Anterior cingulate cortex (tissue), 58 donors: ENCODE measurements at places on chromosomes 2 and 18.

GRCh38 chr2:25409468-25409867 is 67.7 kb upstream of the DNMT3A start:
- DNase-seq = no peak

DNA sequence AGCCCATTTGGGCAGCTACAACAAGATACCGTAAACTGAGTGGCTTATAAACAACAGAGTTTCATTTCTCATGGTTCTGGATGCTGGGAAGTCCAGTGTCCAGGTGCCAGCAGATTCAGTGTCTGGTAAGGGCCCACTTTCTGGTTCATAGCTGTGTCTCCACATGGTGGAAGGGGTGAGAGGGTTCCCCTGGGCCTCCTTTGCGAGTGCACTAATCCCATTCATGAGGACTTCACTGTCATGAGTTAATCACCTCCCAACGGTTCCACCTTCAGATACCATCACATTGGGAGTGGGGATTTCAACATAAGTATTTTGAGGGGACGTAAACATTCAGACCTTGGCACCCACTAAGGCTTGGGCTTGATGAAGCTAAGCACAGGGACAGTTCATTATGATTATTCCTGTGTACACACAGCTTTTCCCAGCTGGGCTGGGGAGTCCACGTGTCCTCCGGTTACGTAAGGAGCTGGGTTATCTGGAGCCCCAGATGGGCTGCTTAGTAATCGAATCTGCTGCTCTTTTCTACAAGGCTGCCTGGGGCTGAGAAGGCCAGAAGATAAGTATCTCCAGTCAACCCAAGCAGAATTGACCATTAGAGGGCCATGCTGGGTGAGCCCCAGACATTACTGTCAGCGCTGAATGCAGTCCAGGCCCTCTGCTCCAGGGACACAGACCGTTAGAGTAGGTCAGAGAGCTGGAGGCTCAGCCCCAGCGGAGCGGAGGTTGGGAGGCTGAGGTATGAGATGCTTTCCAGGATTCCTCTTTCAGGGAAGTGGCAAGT is 42.7 kb downstream of the EPAS1 start:
- no peak for DNase-seq

GRCh38 chr18:44988821-44989587 is 308.3 kb downstream of the SETBP1 start:
- no peak for DNase-seq

GRCh38 chr2:109171444-109172334 is 42.7 kb downstream of the SH3RF3 start:
- DNase-seq = no peak

DNA sequence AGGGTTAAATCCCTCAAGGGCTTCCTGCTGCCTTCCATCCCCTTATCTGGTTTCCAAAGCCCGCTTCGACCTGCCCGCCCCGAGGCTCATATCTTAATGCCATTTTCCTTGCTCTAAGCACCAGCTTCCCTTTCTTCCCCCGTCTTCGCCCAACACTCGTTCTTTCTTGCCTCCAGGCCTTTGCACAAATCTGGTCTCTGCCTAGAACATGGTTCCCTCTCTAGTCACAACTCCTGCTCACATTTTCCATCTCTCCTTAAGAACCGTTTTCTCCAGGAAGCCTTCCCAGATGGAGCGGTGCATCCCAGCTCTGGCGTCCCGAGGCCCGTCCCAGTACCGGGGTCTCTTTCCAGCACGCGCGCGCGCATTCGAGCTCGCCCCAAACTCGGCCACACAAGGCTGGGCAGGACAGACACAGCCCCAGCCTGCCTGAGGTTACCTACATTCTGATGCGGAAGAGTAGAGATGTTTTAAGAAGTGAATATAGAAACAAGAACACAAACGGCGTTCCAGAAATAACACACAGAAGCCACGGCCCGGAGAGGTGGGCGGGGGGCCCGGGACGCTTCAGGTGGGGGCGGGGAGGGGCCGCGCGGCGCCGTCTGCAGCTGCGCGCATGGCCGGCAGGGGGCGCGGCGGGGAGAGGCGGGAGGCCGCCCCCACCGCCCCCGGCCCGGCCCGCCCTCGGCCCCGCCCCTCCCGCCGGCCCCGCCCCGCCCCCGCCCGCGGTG is at the start of gene DGKD:
Gene DGKD, plus strand, starts transcription at position 726 of the 731 bp plus-strand sequence. CDS start 25 bp downstream, outside the sequence.
- no peak for DNase-seq

DNA sequence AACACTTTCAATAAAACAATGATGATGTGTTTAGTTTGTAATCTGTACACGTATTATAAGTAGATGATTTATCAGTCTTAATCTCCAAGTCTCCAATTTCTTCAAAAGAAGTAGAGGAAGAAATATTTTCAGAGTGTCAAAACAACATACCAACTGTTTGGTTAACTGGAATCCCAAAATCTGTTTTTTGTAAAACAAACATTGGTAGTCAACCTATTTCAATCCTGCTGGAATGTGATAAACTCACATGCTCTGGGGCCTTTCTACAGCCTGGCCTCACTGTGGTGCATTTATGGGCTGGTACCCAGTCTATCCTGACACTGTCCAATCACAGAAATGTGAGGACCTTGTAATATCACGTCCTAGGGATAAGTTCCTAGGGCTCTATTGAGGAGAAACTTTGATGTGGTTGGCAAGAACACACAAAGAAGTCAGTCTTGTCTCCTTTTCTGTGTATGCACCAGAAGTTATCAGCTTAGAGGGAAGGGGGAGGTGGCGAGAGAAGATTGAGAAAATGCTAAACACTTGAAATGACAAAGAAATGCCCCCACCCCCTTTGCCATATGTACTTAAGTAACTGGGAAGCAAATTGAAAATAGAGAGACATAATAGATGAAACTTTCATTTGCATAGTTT is 47.2 kb downstream of the PRKRA start:
- DNase-seq = no peak

- no peak for DNase-seq
Measured at GRCh38 chr2:55155206-55155605, 76.9 kb downstream of the CLHC1 start.

DNA sequence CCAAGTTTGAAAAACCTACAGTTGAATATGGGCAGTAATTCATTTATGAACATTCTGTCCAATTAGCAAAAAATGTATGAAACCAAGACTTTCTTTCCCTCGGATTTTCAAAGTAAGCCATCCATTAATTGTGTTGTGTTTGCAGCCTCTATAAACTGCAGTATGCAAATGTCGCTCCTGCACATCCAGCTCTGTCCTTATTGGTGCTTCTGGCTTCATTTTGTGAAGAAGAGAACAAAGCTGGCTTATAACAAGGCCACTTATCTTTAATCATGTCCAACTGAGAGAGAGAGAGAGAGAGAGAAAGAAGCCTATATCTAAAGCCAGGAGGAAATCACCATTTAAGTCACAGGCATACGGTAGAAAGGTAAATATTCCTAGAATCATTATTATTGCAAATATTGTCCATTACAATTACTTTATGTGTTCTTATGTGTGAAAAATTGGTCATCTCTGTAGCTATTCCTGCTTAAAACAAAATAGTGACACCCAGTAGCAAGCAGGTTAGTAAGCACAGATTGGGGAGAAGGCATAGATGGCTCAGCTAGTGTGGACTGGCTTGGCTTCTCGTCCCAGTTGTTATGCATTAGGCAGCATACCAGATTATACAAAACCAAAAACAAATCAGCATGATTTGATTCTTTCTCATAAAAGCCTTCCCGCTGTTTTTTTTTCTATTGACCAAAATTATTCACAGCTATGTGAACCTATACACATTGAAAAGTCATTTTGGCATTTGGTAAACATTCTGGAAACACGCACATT is 726.4 kb upstream of the SOX11 start:
- no peak for DNase-seq

GRCh38 chr2:120236791-120237190 is 13.6 kb upstream of the TMEM185B start:
- DNase-seq = no peak

- no peak for DNase-seq
Measured at GRCh38 chr2:24886126-24886501, 33.9 kb downstream of the ADCY3 start.

DNA sequence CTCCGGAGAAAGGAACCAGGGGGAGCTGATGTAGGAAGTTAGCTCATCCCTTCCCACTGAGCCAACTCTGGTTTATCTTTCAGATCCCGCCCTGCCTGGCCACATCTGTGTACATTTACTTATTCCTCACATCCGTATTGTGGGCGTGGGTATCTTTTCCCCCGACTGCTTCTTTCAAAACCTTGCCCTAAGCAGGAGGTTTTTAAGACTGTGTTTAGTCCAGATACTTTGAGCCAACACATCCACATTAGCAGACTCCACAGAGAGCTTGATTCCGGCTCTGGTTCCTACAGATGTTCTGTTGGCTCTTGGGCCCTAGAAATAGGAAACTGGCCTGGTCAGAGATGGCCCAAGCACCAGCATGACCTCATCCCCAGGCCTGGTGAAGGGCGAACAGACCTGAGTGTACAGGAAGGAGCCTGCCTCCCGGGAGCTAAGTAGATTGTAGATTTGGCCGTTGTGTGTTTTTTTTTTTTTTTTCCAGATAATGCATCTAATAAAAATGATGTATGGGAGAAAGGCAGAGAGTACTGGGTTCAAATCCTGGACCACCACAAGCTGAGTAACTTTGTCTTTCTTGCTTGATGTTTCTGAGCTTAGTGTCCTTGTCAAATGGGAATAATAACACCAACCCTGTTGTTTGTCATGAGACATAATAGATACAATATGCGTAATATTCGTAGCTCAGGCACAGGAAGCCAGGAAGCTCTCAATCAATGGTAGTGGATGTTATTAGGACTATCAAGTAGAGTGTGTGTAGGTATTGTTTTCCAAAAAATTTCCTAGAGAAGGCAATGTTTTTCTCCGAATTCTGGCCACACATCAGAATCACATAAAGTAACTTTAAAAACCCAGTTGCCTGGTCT is 92.3 kb downstream of the PRKCE start:
- DNase-seq = no peak

DNA sequence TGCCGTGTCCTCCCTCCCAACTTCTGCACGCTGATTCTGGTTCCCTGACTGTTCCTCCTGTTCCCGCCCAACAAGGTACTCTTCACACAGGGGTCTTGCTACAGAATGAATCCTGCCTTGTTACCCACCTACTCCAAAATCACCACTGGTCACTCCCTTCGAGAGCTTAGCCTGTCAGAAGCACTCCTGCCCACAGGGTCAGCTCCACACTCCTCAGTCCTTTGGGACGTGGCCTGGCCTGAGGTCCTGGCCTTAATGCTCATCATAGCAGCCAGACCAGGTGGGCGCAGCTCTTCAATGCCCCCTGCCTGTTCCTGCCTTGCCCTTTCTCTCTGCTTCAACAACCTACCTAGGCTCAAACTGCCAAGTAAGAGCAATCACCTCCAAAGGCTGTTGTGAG is 27.8 kb upstream of the ID2 start:
- no peak for DNase-seq

GRCh38 chr2:169164311-169164710 is 94.9 kb downstream of the DHRS9 start:
- no peak for DNase-seq

DNA sequence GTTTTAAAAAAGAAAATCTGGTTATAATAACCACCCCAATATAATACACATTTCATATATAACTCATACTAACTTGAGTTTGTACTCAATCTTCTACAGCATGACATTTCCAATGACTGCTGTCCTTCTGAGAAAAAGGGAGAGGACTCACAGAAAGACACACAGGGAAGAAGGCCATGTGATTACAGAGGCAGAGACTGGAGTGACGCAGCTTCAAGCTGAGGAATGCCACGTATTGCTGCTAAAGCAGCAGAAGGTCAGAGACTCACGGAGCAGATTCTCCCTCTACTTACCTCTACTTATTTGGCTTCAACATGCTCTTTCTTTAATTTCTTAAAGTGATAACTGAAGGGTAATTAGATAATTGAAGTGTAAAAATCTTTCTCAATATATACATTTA is 753.5 kb upstream of the PKDCC start:
- no peak for DNase-seq

DNA sequence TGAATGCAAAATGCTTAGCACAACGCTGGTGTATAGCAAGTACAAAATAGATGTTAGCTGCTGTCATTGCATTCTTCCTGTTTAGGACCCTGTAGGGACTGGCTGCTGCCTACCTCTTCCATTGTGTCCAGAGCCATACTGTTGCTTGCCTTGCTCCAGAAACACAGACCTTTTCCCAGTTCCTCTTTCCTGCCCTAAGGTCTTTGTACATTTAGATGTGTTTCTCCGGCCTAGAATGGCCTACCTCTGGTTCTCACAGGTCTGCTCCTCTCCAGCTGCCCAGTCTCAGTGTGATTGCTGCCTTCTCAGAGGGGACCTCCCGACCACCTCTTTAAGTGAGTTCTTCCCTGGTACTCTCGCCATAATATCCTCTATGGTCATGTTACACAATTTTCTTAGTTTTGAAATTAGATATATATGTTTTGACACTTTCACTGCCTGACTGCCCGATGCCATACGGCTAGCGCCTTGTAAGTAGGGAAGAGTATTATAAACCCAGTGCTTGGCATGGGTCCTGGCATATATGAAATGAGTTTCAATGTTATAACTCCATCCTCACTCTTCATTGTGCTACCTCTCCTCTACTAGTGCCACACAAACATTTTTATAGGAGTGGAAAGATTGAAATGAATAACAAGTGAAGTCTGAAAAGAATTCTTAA is 48.3 kb downstream of the RFTN2 start:
- no peak for DNase-seq

GRCh38 chr2:232341739-232342126 is 36.8 kb upstream of the ALPP start:
- DNase-seq = no peak

- no peak for DNase-seq
Measured at GRCh38 chr2:239729681-239730566, 295.2 kb downstream of the NDUFA10 start.

GRCh38 chr2:109727929-109728447 is 66.1 kb upstream of the RGPD5 start:
- DNase-seq = no peak
